ENCODE measurements at places on chromosomes 1 and 21.
A peak's percentile ranks its signal among the peaks of the same experiment; 100 is the strongest.

DNA sequence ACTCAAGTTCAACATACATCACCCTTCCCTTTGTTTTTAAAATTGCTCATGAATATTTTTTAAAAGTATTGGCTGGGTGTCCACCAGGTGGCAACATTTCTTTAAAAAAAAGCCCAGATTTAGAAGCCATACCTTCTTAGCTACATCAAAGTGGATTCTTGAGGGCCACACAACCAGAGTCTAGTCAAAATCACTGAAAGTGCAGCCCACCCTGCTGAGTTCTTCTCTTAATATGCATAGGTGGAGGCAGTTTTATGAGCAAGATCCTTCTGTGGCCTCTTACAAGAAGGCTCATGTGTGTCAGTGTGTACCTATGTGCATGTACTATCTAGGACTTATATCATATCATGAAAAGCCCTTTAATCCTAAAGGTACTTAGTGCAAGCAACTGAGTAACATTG, 16.9 kb upstream of the GNG12 start:
- DNase-seq, result peak; percentile 64

DNA sequence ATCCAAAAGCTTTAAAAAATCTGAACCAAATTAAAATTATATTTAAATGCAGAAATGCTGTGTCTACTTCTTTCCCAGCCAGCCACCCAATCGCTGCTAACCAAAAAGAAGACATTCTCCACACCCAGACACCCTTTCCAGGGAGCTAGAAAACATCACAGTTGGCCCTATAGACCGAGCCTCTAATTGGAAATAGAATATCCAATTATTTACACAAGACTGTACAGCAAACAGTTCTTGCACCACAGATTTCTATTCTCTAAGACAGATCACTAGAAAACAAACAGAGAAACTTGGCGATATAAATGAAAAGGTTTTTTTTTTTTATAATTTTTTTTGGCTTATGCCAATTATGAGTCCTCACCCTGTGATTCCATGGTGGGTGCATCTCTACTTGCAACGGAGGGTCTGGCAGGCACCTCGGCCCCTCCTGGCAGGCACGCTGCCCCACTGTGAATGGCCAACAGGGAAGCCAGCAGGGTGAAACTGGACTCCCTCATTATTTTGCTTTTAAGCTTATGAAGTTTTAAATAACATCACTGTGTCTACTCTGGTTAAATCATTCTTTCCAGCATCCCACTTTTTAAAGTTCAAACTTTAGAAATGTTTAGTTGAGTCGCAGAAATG, 29.2 kb downstream of the BCAR3 start:
- peak; percentile 57 for DNase-seq

DNA sequence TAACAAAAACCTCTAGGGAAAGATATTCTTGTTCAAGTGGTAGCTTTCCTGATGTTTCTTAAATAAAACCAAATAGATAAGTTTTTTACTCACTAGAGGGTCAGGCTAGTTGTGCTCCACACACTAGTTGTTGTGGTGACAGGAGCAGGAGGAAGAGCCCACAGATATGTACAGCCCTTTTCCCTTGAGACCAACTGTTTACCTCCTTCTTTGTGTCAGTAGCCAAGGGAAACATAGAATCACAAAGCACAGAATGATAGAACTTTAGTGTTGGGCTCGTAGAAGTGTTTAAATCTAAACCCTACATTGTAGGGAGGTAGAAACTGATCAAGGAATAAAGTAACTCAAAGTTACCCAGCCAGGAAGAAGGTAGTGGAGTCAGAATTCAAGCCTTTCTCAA, 309.0 kb downstream of the CTH start:
- peak; percentile 13 for DNase-seq

DNA sequence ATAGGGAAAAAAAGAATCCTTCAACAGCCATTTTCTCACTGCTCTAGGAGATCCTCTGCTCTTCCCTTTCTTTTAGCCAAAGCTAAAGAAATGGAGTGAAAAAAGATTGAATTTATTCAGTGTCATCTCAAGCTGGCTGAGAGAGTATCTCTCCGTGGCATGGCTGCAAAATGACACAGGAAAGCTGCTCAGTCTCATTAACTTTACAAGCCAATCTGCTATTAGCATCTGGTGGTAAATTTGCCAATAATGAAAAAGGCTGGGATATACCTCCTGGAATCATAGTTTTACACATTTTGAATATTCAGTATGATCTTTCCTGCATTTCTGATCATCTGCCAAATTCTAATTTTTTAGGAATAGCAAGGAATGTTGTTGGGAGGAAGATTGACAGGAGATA, 176.8 kb upstream of the CHRM3 start:
- DNase-seq, result no peak

DNA sequence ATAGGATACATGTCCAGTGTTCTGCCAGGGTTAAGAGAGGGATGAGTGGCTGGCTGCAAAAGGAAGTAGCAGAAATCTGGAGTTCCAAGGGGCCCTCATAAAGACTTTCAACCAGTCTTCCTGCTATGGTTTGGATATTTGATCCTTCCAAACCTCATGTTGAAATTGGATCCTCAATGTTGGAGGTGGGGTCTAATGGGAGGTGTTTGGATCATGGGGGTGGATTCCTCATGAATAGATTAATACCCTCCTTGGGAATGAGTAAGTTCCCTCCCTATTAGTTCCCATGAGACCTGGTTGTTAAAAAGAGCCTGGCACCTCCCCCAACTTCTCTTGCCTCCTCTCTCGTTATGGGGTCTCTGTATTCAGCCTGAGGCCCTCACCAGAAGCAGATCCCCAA, 10.1 kb upstream of the GNG12 start:
- no peak for DNase-seq

GRCh38 chr21:38797470-38797869, 8.3 kb upstream of the ETS2 start:
- DNase-seq, result no peak

- peak; percentile 91 for DNase-seq
These were observed at the start of gene KCTD3 for GRCh38 chr1:215566556-215567490. TSS of gene KCTD3 (plus strand) at chr1:215567304. CDS start at chr1:215567686, 382 bp downstream.

DNA sequence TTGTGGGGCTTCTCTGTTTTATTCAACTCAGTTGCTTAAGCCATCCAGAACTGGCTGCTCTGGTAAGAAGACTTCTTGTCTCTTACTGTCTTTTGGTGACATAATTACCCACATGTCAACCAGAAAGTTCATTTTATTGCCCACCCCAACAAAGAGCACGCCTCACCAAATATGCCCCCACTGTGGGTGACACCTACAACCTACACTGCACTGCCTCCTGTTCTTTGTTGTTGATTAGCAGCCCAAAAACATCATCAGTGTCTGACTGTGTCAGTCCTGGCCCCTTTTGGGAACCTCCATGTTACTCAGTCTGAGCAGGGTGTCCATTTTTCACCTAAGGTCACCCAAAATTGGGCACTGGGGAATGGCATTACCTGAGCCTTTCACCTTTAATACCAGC, 49.3 kb downstream of the ZNF678 start:
- DNase-seq, result no peak

All from NCI-H69 (cell line).